ENCODE measurements at places on chromosomes 2 and 18.

- peak; percentile 83 for DNase-seq
These were observed 200.3 kb downstream of the PRKCE start for GRCh38 chr2:45851576-45852304.

DNA sequence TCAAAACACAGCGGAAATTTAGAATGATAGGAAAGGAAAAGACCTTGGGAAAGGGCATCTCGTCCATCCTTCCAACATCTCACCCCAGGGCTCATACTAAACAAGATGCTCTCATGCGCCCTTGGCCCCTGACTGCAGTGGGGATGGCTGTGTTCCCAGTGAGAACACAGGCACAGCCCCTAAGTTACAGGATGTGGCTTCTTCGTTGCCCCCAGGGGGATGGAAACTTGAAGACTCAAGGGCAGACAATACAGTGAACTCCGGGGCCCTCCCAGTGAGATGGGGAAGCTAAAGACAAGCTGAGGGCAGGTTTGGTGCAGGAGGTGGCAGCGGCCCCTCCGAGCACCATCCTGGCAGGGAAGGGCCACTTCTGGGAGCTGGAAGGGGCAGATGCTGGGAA, 139.7 kb downstream of the INO80D start:
- no peak for DNase-seq

DNA sequence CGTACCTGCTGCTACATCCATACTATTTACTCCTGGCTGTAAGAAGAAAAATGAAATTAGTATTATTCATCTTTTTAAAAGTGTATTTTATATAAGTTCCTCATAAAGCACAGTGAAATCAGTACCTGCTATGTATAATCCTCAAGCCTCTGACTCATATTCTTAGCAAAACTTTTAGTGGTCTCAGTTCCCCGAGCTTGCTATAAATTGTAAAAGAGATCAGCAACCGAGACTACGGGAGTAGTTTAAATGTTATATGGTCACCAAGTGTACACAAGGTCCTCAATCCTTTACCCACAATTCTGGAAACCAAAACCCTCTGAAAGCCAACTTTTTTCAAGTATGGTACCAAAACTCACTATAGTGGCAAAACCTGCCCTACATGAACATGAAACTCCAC, 24.2 kb downstream of the PRPF40A start:
- no peak for DNase-seq

- DNase-seq, result peak; percentile 43
These were observed 56.0 kb downstream of the ATIC start for GRCh38 chr2:215367662-215368492.

- no peak for DNase-seq
These were observed 491.8 kb downstream of the KCNJ3 start for GRCh38 chr2:155190342-155190741.

- no peak for DNase-seq
These were observed 542.3 kb upstream of the VWC2L start for GRCh38 chr2:213868526-213868925.

- DNase-seq, result no peak
These were observed 160.5 kb downstream of the STK39 start for GRCh38 chr2:168086851-168087250.

- DNase-seq, result no peak
These were observed 245.7 kb downstream of the IKZF2 start for GRCh38 chr2:212905640-212906201.

GRCh38 chr2:67854798-67855197, 208.0 kb downstream of the C1D start:
- no peak for DNase-seq

GRCh38 chr2:115654362-115654761, 1211.9 kb downstream of the DPP10 start:
- DNase-seq, result no peak

GRCh38 chr2:221380062-221380461, 192.0 kb downstream of the EPHA4 start:
- no peak for DNase-seq

GRCh38 chr18:23964282-23965238, 50.0 kb upstream of the TTC39C start:
- no peak for DNase-seq

GRCh38 chr18:79975985-79976680, 11.7 kb downstream of the HSBP1L1 start:
- DNase-seq, result no peak

DNA sequence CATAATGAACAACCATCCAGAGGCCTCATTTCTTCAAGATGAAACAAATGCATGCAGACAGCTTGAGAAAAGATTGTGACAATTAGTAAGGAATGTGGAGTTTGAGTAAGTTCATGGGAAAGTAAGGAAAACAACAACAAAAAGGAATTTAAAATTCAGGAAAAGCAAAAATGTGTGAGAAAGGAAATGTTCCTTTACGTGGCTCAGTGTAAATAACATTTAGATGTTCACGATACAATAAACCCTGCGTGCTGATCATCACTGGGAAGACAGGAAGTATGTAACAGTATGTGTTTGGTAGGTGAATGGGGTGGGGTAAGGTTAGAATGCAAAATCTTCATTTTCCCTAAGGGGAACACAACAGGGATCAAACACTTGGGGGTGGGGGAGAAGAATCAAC, 72.7 kb downstream of the TRIP12 start:
- no peak for DNase-seq

GRCh38 chr2:20353241-20353992, 2.8 kb upstream of the PUM2 start:
- no peak for DNase-seq

DNA sequence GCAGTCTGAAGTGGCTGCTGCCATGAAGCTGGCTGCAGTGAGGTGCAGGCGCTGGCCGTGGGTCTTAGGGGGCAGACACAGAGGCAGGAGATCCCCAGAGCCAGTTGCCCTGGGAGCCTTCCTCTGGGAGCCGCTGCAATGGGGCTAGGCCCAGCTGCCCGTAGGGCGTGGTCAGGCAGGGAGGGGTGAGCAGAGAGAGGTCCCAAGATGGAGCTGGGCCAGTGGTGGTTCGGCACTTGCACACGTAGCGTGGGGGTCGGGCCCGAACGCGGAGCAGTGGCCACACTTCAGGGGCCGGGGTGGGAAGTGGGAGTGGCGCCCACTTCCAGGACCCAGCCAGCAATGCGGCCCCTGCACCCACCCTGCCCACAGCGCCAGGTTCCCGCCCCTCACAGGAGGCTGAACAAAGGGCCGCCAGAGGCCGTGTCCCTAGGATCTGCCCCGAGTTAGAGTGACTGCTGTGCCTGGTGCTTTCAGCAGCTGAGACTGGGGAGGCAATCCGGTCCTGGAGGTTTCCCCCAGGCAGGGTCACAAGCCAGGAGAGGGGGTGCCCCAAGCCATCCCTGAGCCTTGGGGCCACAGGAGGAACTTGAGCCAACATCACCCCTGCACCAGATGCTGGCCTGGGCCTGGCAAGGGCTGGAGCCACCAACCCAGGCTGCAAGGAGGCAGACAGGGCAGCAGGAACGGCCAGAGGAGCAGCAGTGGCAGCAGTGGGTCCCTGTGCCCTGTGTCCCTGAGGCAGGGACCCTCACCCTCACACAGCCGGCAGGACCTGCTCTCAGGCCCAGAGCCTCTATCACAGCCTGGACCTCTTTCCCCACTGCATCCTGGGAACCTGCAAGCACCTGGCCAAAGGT, 21.3 kb upstream of the SP140L start:
- DNase-seq, result no peak

GRCh38 chr18:28652654-28653053, 475.7 kb upstream of the CDH2 start:
- DNase-seq, result no peak

DNA sequence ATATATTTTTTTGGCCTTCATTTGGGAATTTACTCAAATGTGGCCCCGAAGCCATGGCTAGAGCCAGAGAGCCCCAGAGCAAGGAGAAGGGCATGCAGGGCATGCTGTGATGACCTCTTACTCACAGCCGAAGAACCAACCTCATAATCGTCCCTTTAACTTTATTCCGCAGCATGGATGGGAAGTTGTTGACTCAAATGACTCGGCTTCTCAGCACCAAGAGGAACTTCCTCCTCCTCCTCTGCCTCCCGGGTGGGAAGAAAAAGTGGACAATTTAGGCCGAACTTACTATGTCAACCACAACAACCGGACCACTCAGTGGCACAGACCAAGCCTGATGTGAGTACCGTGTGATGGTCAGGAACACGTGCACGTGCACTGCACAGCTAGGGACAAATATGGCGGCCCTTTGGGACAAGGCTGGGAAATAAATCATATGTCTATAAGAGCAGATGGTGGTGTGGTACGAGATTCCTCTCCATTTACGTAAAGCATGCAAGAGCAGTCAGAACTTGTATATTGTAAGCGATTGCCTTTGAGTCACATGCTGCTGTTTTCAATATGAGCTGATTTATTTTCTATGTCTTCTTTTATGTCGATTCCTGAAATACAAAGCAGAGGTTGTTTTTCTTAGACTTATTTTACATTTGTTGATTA, 280.9 kb downstream of the NEDD4L start:
- DNase-seq, result no peak

DNA sequence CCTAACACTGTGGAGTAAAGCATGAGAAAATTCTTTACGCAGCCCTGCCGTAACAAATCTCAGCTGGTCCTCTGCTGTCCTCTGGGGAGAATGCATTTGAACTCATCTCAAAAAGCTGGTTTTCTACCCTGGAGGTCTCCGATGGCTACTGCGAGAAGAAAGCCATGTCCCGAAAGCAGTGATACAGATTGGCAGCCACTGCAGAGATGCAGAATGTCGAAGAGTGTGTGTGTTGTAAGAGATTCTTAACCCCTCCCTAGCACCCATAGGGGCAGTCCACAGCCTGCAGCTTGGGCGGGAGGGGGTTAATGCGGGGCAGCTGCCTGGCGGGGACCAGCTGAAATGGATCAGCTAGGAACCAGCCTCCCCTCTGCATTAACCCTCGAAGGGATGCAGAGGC, 235.9 kb downstream of the ZNF516 start:
- DNase-seq, result no peak

GRCh38 chr2:169362894-169363559, 693 bp upstream of the LRP2 start:
- DNase-seq, result peak; percentile 11

DNA sequence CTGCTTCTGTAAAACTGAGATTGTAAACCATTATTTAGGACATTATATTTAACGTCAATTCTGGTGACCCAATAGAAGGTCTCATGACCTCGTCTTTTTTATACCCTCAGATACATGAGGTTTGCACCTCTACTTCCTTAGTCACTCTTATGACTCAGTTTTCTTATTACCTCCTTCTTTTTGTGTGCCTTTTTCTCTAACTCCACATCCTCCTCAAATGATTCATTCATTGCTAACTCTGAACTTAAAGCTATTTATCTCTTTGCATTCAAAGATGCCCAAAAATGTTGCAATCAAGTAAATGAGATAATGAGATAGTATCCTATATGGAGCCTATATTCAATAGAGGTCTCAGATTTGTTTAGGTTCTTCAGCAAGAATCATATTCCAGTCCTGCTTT, 121.0 kb upstream of the KYNU start:
- DNase-seq, result no peak

GRCh38 chr2:64796926-64797325, 143.2 kb upstream of the SERTAD2 start:
- no peak for DNase-seq

DNA sequence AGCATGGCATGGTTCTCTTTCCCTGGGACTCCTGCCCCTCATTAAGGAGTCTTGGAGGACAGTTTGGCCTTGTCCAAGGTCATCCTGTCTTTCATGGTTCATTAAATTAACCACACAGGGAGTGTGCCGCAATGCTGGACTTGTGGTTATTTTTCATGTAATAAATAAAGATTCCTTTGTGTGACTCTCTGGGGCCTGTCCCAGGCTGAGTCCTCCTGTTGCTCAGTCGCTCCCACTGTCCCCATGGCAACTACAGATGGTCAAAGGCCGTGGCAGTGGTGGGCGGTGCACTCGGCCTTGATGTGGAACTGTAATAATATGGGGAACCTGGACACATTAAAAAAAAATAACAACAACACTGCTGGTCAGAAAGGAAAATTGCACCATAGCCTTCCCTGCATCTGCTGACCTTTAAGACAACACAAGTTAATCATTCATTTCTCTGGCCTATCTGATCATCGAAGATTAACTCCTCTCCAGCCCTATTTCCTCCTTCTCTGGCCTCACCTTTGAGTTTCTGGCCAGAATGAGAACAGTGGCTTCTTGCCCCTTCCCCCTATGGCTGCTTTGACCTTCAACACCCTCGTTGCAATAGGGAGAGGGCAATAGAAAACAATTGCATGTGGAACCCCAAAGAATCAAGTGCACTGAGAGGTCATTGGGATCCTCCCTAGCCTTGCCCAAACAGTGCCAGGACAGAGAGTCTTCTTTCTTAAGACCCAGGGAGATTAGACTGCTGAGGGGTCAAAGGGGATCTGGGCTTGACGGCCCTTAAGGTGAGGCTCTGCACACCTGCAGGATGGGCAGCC, 44.7 kb downstream of the PSD4 start:
- peak; percentile 88 for DNase-seq

GRCh38 chr2:14855751-14856150, 223.2 kb downstream of the LRATD1 start:
- DNase-seq, result no peak

DNA sequence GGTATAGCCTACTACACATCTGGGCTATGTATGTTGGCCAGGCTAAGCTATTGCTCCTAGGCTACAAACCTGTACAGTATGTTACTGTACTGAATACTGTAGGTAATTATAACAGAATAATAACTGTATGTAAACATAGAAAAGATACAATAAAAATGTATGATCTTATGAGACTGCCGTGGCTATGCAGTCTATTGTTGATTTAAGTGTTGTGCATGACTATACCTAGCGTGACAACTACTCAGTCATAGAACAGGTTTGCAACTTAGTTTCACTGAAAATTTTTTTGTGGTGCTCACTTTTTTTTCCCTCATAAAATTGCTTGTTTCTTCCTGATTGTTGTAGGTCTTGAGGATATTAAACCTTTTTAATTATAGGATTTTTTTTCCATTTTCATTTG, 25.9 kb downstream of the KCMF1 start:
- DNase-seq, result no peak

DNA sequence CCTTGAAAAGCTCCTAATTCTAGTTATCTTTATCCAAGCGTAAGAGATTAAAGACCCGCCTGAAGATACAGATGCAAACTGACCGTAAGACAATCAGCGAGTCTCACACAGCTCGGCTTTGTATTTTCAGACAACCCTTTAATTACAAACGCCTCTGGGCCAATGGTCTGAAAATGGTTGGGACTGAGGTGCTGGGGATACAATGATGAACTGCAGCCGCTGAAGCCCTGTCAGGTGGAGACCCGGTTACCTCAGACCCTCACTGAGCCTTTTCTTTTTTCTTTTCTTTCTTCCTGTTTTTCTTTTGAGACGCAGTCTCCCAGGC, 715 bp upstream of the CFAP36 start:
- peak; percentile 24 for DNase-seq

DNA sequence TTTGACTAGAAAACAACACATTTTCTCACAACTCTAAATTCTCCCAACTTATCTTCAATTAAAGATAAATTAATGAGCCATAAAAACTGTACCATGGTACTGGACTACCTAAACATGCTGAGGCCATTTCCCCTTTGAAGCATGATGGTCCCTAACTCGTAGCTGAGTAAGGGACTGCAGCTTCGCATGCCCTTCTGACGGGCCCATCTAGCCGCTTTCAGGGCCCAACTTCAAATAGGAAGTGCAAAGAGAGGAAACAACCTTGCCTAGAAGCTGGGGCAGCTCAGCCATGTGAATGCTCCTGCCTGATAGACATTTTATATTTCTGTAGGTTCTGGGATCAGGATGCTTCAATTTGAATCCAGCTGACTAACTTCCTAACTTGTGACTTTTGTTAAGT, 72.4 kb downstream of the ZEB2 start:
- no peak for DNase-seq

- no peak for DNase-seq
These were observed 3.5 kb upstream of the RAB27B start for GRCh38 chr18:54824761-54825160.
